ENCODE measurements at places on chromosomes 11 and 22.

- DNase-seq = no peak
These were observed 12.8 kb upstream of the MOB2 start for GRCh38 chr11:1499261-1499890.

DNA sequence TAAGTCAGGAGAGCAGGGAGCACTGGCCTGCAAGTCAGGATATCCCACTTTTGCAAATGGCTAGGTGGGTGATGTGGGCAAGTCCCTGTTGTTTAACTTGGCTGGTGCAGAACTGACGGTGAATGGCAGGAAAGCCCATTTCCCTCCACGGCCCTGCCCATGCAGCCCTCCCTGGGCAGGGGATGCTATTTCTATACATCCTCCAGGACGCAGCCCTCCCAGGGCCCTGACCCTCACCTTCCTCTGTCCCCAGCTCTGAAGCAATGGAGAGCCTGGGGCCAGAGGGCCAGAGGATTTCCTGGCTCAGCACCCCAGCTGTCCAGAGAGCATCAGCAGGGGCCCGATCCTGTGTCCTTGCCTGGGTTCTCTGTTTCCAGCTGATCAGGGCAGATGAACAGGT, 91.3 kb downstream of the TSPAN18 start:
- no peak for DNase-seq

DNA sequence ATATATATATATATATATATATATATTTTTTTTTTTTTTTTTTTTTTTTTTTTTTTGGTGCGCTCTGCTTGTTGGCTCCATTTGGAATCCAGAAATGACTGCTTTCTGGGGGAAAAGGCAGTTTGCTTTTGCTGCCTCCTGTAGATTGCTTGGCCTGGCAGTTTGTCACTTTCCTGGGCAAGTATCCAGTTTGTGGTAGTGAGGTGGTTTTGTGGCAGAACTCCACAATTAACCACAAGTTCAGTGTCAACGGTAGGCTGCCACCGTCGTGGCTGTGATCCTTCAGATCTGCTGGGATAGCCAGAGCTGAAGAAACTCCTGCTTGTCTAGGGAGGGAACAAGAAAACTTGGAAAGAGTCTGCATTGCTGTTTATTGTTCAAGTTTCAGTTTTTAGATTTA, 5.0 kb upstream of the PDE3B start:
- no peak for DNase-seq

GRCh38 chr11:74647404-74647803, 55.0 kb downstream of the POLD3 start:
- no peak for DNase-seq

GRCh38 chr11:125903711-125904659, at the start of gene DDX25:
DDX25 (plus strand) TSS chr11:125904508; CDS start chr11:125904518, 10 bp downstream.
- no peak for DNase-seq

DNA sequence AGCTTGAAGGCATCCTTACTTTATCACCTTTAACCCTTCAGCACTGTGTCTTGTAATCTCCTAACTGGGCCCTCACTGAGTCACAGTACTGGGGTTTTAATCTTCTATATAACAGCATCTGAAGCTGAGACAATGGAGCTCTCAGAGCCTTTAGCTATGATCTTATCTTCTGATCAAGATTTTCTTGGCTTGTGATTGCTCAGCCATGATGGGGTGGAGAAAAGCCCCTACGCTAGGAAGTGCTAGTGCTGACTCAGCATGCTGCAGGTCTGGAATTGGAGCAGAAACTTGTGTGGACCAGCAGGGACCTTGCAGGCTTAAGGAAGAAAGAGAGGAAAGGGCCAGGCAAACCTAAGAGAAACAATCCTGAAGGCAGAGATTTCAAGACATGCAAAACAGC, 71.7 kb upstream of the EED start:
- DNase-seq = no peak

- no peak for DNase-seq
These were observed 229.7 kb downstream of the FAM76B start for GRCh38 chr11:95559899-95560298.

DNA sequence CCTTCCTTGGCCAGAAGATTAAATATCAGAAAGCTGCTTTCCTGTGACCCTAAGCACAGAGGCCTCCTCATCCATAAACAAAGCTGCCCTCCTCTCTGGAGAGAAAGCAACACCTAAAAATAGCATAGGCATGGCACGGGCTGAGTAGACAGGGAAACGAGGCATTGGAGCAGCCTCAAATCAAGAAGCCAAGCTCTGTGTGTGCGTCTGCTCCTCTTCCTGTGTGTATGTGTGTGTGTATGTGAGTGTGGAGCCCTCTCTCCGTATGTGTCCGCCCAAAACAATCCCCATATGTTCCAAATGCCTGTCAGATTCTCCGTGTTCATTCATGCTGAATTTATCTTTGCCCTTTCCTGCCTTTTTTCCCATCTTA, 24.0 kb downstream of the KCNJ5 start:
- peak; percentile 7 for DNase-seq

GRCh38 chr22:32486656-32487390, 12.2 kb downstream of the FBXO7 start:
- DNase-seq = no peak

DNA sequence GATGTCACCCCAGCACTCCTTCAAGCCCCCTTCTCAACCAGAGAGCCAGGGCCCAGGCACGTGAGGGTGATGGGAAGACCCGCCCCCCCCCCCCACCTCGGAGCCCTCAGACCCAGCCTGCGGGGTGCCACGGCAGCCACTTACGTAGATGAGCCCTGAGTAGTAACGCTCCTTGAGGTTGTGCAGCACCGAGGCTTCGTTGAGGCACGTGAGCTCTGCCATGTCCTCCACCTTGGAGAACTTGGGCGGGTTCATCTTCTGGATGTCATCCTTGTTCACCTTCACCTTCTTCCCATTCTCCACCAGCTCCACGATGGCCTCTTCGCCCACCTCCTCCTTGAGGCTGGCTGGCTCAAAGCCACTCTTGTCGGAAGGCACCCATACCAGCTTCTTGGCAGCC, 39.0 kb downstream of the MYH9 start:
- no peak for DNase-seq

DNA sequence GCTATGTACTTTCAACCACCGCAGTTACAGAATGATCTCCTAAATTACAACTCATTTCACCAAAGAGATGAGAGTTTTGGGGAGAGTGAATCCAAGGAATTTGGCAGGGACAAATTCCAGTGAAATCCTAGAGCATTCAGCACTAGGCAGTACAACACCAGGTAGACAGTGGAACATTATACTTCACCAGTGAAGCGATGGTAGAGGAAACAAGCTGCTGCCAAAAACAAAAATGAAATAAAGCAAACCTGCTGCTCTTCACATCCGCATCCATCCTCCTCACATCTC, 16.9 kb downstream of the SMCO4 start:
- DNase-seq = no peak

All from left ventricle myocardium inferior (tissue), 1 donor.